Kidney capillary endothelial cell (primary cell): ENCODE measurements at places on chromosomes 11 and 22.

DNA sequence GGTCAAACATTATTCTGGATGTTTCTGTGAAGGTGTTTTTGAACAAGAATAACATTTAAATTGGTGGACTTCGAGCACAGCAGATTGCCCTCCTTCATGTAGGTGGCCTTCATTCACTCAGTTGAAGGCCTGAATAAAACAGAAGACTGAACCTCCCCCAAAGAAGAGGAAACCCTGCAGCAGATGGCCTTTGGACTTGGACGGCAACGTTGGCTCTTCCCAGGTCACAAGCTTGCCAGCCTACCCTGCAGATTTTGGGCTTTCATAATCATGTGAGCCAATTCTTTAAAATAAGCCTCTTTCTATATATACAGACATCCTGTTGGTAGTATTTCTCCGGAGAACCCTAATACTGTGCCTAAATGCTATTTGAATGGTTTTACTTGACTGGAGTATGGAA lies 432.2 kb upstream of the NARS2 start:
- no peak for DNase-seq

DNA sequence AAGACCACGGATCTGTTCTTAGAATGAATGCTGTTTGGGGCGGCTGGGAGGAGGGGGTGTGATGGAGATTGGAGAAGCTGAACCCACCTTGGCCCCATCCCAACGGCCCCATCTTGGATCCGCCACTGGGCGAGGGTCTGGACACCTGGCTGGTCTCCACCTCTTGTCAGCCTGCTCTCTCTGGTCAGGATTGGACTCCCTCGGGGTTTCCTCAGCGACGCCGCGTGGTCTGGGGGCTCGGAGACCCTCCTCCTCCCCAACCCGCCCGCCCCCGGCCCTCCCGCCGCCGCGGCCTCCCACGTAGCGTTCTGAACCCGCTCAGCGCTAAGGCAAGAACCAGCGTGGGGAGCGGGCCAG lies 4.3 kb upstream of the FLI1 start:
- DNase-seq, result no peak

GRCh38 chr22:39638958-39639357 lies 68.4 kb downstream of the CACNA1I start:
- no peak for DNase-seq

DNA sequence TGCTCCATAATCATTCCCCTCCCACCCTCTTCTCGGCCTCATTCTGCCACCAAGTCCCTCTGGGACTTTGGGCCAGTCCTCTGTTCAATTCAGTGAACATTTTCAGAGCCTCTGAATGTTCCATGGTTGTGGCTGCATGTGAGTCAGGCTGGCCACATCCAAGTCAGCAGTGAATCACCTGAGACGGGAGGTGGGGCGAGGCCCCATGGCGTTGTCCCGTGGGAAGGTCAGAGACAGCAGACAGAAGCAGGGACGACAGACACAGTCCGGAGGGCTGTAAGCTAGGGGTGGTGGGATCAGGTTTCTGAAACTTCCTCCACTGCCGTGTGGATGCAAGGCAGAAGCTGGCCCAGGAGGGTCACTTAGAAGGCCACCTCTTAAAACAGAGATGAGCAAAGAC lies 324.8 kb downstream of the MN1 start:
- DNase-seq, result peak; percentile 21

DNA sequence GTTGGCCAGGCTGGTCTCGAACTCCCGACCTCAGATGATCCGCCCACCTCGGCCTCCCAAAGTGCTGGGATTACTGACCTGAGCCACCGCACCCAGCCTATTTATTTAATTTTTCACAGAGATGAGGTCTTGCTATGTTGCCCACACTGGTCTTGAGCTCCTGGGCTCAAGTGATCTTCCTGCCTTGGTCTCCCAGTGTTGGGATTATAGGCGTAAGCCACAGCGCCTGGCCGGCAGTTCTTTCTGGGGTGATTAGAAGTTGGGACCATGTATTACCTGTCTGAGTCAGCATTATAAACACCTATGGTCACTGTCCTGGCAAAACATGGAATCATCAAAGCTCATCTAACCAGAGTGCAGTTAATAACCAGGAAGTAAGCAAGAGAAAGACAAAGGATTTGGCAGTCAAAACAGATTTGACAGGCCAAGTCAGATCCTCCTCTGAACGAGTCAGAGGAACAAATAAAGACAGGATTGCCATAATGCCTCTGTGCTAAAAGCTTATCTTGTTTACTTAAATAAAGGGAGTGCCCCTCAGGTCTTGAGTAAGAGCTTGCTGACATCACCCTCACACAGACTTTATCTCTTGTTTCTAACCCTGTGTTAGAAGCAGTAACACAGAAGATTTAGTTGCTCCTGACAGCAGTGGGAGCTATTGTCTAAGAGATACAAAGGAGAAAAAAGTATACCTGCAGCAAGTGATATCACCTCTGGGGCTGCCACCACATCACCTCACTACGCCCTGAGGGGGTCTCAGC lies 3.7 kb downstream of the SERPIND1 start:
- DNase-seq, result peak; percentile 40

DNA sequence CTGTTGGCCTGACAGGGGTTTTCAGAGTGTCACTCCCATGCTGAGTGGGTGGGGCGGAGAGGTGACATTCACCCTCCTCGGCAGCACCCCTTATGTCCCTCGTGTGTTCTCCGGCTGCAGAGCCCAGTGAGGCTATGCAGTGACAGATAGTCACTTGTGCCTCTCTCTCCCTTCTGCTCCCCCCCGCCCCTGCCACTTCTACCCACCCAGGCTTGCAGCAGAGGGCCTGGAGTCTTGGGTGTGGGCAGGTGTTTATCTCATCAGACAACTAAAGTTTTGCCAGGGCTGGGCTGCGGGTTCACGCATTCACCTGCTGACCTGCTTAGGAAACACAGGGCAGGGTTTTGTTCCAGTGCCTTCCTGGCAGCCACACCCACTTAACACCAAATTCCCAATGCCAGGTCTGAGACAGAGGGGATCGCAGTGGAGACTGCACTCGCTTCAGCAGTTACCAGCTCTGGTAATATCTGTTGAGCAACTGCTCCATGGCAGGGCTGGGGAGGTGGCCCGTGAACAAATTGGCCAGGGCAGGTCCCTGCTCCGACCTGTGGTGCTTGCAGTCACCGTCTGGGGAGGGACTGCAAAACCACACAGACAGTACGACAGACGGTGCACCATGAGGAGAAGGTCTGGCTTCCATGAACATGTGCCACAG lies 50.5 kb upstream of the ADA2 start:
- DNase-seq, result no peak

DNA sequence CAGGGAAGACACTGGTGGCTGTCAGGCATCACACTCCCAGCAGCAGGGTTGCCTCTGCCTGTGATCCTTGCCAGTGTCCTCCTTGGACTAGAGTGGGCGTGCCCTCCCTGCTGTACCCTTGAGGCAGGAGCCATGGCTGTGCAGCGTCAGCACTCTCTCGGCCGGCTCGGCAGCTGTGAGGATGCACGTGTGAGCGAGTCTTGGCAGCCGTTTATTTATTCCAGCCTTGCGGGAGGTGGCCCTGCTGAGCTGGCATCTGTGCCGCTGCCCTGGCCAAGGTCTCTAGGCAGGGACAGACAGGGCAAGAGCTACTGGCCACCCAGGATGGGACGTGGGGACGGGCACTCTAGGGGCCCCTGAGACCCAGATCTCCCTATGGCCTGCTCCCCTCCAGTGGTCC lies 33.9 kb downstream of the TSPAN4 start:
- no peak for DNase-seq

DNA sequence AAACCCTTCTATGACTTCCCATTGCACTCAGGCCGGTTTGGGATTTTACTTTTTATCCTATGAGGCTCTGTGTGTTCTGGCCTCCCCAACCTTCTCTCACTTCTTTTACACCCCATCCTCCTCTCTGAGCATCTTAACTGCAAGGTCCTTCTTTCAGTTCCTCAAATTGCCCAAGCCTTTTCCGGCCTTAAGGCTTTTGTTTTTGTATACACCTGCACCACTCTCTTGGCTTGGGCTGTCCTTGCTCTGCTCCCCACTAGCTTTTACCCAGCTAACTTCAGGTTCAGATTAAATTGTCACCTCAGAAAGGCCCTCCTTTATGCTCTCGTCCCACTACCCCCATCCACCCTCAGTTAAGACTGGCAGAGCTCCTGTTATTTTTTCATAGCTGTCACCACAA lies 55.5 kb downstream of the FAM83F start:
- no peak for DNase-seq

DNA sequence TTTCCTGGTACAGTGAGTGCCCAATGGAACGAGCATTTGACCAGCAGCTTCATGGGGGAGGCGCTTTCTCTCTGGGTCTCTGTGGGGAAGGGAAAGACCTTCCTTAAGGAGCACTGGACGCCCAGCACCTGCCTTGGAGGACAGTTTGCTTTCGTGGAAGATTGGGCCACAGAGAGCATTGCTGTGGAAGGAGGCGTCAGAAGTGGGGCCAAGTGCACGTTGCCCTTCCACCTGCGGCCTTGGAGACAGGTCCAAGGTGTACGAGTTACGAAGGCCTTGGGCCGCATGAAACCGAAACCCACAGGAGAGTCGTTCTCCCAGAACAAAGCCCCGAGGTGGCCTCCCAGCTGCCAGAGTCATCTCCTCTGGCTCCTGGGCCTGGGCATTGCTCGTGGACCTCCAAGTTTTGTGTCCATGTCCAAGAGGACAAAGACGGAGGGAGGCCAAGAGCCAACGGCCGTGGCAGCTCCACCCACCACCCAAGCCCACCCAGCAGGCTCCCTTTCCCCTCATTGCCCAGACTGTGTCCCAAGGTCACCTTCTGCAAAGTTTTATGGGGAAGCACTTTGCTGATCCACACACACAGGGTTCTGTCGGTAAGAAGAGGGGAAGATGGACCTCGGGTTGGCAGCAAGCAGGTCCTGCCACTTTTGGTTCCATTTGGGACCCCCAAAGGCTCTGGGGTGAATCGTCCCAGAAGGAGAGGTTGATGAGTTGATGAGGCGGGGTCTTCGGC lies 5.8 kb upstream of the NLRP6 start:
- no peak for DNase-seq

GRCh38 chr11:69534166-69534530 lies 52.7 kb downstream of the LINC01488 start:
- DNase-seq, result no peak

- DNase-seq, result no peak
Observed at GRCh38 chr11:78066471-78066870, 2.8 kb downstream of the THRSP start.

GRCh38 chr22:46081831-46082210 lies 68.5 kb upstream of the PPARA start:
- DNase-seq, result no peak

DNA sequence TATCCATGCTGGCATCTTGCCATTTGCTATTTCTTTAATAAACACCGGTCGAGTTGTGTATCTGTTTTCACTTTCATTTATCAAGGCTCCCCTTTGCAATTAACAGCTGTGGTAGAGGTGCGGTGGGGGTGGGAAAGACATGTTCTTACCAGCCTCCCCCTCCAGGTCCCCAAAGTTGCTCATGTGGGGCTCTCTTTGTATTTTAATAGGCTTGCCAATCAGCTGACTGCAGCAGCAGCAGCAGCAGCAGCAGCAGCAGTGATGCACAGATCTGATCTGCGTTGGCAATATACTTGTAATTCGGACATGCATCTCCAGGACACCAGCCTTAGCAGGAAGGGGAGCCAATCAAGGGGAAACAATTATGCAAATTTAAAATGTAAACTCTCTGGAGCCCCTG lies 40.3 kb upstream of the E2F8 start:
- DNase-seq, result no peak

- no peak for DNase-seq
Observed at GRCh38 chr11:10806206-10806605, 2.5 kb downstream of the EIF4G2 start.

GRCh38 chr11:47461876-47462275 lies 12.9 kb upstream of the RAPSN start:
- DNase-seq, result no peak

GRCh38 chr22:32106930-32107329 lies 52.2 kb downstream of the C22orf42 start:
- DNase-seq, result no peak

- no peak for DNase-seq
Observed at GRCh38 chr22:20442485-20443284, 5.1 kb upstream of the SCARF2 start.

DNA sequence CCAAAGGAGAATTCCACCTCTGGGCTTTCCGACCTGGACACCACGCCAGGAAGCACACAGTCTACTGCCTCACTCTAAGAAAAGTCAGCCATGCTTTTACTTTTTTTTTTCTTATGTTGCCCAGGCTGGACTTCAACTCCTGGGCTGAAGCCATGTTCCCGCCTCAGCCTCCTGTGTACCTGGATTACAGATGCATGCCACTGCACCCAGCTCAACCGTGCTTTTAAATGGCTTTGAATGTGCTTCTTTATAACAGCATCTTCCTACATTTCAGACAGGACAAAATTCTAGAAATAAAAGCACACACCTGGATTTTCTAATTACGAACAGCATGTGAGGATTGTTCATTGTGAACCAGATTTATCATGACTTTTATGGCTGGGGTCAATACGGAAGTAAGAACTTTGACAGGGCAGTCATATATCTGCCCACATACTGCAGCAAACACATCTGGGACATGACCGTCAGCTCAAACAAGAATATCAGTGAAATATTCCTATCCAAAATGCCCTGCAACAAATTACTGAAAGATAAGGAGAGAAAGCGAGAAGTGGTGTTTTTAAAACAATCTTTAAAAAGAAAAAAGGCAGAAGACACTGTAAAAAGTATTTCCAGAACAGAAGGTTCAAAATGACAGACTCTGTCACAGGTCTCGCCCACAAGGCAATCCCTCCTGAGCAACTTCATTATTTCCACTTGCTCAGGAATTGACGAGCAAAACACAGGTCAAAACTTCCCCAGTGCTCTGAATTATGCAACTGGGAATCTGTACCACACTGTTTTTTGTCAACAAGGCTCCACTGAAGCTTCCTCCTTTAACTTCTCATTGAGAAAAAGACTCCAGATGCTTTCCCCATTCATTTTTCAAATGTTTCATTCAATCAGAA lies 42.1 kb downstream of the PACSIN2 start:
- DNase-seq, result no peak

DNA sequence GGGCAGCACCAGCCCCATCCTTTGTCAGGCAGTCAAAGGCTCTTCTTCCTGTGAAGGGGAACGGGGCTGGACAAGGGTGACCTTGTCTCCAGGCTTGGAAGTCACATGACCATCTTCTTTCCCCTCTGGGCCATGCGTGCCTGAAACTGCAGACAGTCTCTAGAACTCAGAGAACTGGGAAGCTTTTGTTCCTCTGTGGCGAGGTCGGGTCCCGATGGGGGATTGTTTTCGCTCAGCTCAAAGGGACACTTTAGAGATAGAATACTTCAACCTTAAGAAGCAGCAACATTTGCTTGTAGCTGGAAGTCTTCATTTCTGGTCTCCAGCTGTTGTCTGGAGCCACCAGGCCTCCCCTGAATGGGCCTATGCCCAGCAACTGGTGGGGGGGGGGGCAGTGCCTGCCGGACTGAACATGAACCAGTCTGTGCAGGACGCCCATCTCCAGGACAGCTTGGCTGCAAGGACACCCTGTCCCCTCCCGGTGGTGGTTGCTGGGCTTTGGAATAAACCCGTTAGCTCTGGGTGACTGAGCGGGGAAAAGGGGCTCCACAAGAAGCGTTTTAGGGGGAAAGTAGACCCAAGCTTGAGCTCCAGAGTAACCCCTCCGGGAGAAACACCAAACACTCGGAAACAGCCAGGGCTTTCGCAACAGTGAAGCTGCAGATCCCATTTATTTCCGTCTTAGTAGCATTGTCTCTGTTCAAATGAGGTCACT lies 55.7 kb upstream of the EMID1 start:
- no peak for DNase-seq

- no peak for DNase-seq
Observed at GRCh38 chr11:85530634-85531033, 96.5 kb downstream of the DLG2 start.
